SK-N-MC (cell line): ENCODE measurements at places on chromosomes 1 and 21.

DNA sequence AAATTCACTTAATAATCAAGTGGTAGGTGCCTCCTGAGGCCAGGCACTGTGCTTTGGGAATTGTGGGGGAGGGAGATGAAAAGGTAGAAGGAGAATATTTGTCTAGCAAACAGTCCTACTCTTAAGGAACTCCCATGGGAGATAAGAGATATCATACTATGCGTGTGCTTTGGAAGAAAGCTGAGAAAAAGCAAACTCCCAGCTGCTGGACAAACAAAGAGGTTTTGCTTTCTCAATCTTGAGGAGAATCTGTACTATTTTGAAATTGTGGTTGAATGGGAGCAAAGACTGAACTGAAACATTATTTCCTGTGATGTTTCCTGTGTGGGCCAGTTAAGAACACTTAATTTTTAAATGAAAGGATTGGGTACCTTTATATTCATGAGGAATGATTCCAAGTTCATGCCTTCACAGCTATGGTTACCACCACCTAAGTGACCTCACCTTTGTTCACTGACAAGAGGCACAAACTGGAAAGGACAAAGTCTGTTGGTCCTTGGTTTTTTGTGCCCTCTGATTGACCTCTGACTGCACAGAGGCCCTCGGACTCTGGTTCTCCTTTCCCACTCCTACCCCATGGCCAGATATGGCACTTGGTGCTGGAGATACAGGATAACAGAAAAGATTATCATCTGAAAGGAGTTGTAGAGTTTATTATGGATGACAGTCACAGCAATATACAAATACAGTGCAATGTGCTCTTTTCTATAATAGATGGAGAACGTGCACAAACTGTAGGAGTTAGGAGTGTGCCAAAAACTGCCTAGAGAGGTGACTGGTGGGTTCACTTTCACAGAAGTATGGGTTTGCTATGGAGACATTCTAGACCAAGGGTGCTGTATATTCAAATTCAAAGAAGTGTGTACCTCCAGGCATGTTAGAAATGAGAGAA, 1.6 kb downstream of the CD53 start:
- no peak for DNase-seq

DNA sequence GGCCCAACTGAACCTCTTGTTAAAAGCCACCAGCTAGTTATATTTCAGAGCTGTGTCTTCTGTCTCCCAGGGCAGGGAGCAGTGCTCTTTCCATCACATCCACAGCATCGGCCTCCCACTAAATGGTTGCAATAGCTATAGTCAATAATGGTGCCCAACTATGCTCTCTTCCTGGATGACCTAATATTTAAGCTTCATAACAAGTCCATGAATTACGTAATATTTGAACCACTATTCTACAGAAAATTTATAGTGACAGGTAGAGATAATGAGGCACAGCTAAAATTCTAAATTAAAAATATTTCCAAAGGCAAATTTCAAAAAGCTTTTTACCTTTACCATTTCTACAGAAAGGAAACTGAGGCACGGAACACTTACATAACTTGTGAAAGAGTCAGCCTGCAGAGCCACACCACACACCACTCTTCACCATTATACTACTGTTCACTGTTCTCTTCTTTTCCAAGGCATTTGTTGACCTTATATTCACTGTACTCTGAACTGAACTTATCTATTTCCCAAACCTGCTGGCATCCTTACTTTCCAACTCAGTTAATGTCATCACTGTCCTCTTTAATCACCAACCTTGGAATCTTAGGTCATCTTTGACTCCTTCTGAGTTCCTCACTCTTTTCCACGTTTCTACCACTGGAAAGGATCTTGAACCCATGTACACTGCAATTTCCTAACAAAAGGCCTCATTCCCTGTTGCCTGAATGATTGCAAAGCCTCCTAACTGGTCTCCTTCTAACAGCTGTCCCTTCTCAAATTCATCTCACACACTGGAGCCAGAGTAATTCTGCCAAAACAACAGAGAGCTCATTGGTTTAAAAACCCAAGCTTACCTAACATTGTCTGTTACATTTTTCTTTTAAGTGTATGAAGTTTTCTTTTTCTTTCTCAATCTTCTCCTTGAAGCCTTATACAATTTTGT, 85.5 kb downstream of the DDAH1 start:
- DNase-seq = no peak

DNA sequence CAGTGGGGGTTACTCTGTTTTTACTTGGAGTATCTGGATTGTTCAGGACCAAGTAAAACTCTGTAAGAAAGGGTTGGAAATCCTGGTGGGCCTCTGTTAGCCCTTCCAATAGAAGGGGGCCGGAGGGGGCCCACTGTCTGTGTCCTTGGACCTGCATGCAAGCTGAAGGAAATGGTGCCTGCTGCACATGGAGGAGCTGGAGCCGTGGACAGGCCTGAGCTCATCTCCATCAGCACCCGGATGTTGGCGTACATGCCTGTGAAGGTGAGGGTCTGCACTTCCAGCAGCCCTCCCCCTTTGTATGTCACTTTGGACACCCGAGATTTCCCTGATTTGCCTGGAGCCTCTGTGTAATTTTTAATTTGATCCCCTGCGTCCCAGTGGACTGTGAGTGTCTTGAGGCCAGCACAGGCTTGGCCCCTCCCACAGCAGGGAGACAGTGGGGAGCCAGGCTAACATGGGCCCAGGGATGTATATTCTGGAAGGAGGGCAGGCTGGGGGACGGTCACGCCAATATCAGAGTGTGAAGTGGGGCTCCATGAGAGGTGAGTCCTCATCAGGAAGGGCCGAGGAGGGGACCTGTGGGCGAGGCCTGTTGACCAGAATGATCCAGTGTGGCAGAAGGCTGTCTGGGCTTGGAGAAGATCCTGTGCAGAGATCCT, 16.8 kb downstream of the GALNT2 start:
- DNase-seq = no peak

DNA sequence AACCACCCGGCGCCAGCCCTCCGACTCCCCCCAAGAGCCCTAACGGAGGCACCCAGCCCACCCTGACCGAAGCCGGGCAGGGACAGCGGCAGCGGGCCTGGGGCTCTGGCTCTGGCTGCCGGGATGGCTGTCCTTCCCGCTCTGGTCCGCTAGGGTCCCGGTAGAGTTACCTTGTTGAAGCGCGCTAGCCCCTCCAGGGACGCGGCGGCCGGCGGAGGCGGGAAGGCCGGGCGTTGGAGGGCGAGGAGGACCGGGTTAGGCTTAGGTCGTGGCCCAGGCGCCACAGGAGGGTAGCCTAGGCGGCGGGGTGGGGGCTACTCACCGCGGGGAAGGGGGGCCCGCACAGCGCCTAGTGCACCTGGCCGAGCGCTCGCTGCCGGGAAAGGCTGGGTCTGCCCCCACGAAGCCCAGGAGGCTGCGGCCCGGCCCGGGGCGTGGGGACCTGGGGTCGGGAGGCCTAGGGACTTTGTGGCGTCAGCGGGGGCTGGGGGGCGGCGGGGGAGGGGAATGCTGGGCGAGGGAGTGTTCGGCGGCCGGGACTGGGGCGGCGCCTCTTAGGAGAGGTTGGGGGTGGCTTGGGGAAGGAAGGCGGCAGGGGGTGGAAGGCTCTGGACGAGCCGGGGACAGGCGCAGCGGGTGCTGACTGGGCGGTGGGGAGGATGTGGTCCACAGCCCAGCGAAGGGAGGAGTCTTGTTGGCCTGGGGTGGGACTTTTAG, at the start of gene TRIM17:
Gene TRIM17 (minus strand): TSS at position 645 of the 717 bp plus-strand sequence. CDS start 1,789 bp downstream, outside the sequence.
- DNase-seq = no peak

DNA sequence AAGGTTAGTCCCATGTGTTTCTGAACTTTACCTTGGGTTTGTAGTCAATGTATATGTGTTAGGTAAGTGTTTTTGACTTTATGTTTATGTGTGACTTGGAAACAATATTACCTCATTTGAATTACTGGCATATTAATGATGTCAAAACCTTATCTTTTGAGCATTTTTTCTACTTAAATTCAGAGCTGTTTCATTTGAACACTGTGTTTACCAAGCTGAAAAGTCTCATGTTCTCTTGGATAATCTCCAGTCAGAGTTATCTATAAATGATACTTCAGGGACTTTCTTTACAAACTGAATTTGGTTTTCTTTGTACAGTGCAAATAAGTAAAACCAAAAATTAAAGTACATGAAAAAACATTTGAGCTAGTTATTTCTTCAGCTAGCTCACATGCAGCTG, 30.0 kb downstream of the ADAMTS1 start:
- DNase-seq = no peak

GRCh38 chr1:160486453-160486852, 36.6 kb downstream of the SLAMF6 start:
- no peak for DNase-seq

DNA sequence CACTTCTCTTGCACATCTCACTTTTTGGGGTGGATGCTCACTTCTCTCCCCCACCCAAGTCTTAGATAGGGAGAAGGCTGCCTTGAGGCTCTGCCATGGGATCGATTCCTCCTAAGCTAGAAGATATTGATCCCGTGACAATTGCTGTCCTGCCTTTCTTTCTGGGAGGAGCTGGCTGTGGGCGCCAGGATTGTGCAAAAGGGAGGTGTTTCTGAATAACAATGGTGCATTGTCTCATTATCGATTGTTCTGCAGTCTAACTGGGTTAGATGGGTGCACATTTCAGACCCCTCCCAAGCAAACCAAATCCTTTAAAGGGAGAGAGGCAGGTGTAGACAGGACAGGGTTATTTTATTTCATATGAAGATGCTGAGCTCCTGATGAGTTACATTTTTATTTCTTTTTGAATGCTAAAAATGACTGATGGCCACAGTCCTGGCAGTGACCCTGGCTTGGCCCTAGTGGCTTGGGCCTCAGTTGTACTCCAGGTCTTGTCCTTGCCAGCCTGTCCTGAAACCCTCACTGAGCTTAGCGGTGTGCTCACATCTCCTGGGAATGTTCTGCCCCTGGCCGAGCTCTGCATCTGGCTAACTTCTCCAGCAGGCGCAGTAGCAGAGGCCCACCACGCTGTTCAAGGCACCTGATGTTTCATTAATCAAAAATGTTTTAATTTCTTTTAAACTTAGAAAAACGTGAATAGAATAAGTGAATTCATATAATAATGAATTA, 99.0 kb upstream of the KAZN start:
- no peak for DNase-seq

DNA sequence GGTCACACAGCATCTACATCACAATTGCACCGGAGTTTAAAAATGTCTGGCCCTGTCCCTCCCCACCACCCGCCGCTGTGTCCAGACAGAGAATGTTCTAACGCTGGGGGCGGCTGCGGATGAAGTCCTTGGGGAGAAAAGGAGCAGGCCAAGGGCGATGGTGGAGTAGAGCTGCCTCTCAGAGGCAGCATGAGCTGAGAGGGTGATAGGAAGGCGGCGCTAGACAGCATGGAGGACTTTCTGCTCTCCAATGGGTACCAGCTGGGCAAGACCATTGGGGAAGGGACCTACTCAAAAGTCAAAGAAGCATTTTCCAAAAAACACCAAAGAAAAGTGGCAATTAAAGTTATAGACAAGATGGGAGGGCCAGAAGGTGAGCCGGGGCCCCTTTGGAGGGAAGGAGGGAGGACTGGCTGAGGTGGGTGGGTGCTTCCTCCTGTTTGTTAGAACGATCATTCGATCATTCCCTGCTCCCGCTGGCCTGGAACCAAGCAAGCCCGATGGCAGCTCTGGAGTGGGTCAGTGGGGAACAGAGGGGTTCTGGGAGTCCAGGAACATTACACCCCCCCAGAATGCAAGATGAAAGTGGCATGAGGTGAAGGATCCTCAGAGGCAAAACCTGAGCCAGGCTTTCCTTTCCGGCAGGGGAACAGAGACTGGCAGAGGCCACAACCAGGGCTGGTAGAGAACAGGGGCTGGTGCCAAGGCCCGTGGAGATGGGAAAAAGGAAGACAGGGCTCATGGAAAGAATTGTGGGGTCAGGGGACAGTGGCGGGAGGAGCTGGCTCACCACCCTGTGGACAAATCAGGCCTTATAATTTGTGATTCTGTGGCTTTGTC, at the start of the genes FAM229A and TSSK3:
Gene FAM229A (minus strand): TSS at position 12 of the 840 bp plus-strand sequence. CDS start 394 bp downstream, outside the sequence.
Gene TSSK3 (plus strand): TSS at position 66 of the 840 bp plus-strand sequence. CDS start 163 bp downstream, at position 229.
- no peak for DNase-seq

- no peak for DNase-seq
These were observed 49.3 kb upstream of the NEK2 start for GRCh38 chr1:211724687-211725196.

DNA sequence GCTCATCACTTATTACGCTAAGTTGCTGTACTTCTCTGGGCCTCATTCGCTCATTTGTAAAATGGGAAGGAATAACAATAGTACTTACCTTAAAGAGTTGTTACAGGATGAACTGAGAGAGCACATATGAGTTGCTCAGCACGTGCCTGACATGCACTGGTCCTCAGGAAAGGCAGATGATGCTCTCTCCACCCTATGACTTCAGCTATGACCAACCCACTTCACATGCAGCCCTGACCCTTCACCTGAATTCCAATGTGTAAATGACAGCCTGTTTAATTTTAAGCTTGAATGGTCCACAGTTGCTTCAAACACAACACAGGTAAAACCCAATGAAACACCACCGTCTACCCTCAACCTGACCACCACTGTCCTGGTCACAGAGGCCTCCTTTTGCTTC, 32.9 kb downstream of the GADD45A start:
- DNase-seq = no peak

- no peak for DNase-seq
These were observed 42.9 kb upstream of the ZNF326 start for GRCh38 chr1:89951766-89952604.

DNA sequence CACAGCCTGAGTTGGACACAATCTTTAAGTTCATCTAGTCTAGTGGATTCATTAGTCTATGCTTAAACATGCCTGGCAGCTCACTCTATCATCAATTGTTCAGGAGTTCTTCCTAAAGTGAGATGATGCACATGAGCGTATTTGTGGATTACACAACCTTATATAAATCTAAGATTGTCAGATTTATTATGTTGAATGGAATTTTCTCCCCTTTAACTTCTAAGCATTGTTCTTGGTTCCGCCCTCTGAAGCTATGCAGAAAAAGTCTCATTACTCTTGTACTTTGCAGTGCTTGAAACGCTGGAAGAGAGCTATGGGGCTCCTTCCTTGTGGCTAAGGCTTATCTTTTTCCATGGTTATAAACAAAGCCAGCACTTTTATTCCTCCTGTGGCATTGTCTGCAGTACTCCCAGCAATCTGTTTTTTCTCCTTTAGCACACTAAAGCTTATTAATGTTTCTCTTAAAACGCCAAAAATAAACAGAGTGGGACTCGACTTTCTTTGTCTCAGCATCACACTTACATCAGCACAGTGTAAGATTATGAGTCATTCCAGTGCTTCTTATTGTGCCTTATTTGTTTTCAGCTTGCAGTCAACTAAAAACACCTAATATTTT, 316.8 kb upstream of the CAMK1G start:
- no peak for DNase-seq

GRCh38 chr1:90963651-90964050, 58.2 kb downstream of the ZNF644 start:
- DNase-seq = no peak

GRCh38 chr1:19926296-19927129, 3.1 kb upstream of the PLA2G2E start:
- no peak for DNase-seq
